Left renal cortex interstitium (tissue), 4 donors: ENCODE measurements at places on chromosomes 7 and 10.

GRCh38 chr10:123213192-123213591 lies 59.0 kb downstream of the BUB3 start:
- DNase-seq = no peak

DNA sequence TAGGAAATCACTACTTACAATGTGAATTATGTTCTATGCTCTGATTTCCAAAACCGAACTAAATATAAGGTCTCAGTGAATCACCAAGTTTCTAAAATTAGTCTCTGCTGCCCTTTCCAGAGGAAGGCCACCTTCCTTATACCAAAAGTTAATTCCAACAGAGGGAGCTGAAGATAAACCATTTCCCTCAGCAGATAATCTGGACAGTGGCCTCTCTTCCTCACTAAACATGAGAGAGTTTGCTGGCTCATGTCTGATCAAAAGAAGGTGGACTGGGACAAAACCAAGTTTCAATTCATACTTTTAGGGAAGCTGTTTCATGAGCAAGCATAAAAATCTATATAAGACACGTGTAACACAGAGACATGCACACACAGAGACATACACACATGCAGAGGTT lies 6.4 kb downstream of the FEZF1 start:
- no peak for DNase-seq

GRCh38 chr10:653991-654646 lies 35.3 kb downstream of the DIP2C start:
- no peak for DNase-seq

- DNase-seq = no peak
Measured at GRCh38 chr7:44978511-44979366, at the start of gene MYO1G. MYO1G (minus strand) TSS chr7:44979015; CDS start chr7:44978961, 54 bp downstream.

GRCh38 chr7:126215785-126216184 lies 1037.0 kb downstream of the GRM8 start:
- no peak for DNase-seq

GRCh38 chr10:127999297-128000129 lies 92.6 kb downstream of the PTPRE start:
- DNase-seq = no peak

DNA sequence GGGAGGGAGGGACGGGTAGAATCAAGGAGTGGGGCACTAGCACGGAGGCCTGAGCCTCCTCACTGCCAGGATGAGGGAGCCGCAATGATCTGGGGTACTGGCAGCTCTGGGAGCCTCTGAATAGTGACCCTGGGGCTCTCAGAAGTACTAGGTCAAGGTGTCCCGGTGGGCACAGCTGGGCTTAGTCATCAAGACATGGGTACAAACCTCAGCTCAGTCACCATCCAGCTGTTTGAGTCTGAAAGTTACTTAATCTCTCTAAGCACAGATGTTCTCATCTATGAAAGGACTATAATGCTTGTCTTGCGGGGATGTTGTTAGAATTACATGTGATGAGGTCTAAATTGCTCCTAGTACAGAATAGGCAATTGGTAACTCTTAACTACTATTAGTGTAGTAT lies 276.8 kb downstream of the KCNMA1 start:
- DNase-seq = no peak

DNA sequence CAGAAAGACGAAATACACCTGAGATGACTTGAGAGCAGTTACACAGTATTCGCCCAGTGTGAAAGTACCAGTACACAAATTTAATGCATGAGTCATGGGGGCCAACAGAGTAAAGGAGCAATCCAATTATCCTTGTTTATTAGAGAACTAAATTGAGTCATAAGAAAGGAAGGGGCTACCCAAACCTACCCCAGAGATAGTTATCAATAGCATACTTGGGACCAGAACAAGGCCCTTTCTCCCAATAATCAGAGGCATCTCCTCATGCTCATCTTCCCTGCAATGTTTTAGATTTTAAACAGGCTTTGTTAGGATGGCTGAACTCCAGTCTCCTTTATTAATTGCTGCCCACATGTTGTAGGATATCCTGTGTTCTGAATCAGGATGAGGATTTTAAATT lies 239.7 kb upstream of the LRGUK start:
- DNase-seq = no peak

DNA sequence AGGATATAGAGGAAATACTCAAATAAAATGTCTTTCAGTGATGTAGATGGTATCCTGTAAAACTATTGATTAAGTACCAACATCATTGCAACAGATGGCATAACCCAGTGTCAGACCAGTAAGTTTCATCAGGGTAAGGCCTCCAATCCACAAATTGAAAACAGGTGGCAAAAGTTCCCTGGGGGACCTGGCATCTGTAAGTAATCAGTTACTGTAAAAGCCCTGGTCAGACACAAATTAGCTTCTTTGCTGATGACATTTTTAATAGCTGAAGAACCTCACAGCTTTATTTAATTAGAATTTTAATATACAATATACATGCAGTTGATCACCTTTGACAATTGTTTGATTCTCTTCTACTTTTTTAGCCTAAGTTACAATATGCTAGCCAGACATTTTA lies 152.5 kb downstream of the PLXDC2 start:
- no peak for DNase-seq

GRCh38 chr10:97149079-97149531 lies 36.7 kb downstream of the SLIT1 start:
- DNase-seq = no peak

- DNase-seq = no peak
Measured at GRCh38 chr10:82378146-82378545, 503.2 kb downstream of the NRG3 start.

DNA sequence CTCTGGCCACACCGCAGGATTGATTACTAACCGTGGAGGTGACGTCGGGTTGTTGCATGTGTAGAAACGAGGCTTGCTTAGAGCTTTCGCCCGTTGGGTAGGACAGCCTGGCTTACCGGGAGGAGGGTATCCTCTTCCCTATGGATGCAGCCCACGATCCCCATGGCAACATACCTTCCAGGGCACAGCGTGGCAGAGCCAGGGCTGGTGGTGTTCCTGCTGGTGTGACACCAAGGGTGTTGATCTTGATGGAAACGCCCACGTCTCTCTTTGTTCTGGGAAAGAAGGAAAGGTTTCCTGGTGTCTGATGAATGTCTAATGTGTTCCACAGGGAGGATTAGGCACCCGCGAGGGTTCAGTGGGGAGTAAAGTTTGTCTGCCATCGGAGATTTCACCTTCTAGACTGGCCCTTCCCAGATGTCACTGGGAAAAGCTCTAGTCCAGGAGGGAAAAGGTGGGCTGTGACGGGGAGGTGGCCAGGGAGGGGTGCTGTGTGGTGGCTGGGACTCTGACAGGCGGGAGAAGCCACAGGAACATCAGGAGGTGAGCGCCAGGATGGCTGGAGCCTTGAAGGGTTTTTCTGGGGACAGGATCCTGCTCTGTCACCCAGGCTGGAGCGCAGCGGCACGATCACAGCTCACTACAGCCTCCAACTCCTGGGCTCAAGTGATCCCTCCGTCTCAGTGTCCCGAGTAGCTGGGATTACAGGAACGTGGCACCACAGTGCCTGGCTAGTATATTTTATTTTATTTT lies 102.1 kb downstream of the CUX1 start:
- DNase-seq = no peak

DNA sequence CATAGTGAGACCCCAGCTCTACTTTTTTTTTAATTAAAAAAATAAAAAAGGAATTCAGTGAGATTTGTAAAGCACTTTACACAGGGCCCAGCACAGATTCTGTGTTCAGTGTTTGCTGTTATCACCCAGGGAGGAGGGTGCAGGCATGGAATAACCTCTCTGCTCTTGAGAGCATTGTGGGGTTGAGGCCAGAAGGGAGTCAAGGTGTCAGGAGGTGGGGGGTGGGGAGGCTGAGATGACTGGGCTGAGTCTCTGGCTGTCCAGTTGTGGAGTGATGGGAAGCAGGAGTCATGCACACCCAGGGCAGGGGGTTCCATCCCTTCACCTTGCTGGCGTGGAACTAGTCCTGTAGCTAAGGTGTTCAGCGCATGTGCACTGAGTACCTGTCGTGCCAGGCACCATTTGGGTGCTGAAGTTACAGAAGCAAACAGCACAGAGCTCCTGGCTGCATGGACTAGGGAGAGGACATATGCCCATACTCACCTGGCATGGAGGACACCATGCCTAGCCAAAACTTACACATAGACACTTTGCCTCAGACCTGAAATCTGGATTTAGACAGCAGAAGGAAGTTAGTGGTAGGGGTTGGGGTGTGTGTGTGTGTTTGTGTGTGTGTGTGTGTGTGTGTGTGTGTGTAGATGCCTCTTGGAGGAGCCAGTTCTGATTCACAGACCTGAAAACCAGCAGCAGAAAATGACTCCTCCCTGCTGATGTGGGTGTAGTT lies 69.2 kb upstream of the LRRC4 start:
- no peak for DNase-seq

- no peak for DNase-seq
Measured at GRCh38 chr10:64959116-64959515, 1437.9 kb downstream of the REEP3 start.

GRCh38 chr10:84344526-84344925 lies 16.1 kb downstream of the CCSER2 start:
- DNase-seq = no peak

DNA sequence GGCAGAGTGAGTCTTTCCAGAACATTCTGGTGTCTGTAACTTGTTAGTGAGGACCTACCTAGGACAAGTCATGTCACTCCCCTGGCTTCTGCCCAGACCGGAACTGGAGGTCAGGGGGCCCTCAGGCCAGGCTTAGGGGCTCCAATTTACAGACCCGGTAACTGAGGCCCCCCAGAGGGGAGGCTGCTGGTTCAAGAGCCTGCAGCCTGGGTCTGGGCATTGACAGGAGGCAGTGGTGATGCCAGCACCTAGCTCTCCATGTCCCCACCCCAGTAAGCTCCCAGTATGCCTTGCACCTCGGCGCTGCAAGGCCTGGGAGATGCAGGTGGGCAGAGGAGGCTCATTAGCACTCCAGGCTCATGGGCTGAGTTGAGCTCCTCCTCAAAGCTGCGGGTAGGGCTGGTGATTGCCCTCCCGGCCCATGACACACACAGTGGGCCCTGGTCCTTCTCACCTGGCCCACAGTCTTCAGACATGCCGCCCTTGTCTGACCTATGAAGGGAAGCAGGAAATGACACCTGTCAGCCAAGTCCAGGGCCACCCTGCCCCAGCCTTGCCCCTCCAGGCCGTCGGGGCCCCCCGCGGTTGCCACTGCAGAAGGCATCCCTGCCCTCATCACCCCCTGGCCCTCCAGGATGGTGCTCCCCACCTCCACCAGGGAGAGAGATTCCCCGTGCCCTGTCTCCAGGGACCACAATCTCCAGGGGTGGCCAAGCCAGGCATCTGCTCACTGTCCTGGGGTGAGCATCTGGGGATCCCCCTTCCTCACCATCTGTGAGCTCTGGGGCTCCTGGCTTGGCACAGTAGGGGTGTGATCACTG lies 88.3 kb upstream of the TMEM248 start:
- no peak for DNase-seq

DNA sequence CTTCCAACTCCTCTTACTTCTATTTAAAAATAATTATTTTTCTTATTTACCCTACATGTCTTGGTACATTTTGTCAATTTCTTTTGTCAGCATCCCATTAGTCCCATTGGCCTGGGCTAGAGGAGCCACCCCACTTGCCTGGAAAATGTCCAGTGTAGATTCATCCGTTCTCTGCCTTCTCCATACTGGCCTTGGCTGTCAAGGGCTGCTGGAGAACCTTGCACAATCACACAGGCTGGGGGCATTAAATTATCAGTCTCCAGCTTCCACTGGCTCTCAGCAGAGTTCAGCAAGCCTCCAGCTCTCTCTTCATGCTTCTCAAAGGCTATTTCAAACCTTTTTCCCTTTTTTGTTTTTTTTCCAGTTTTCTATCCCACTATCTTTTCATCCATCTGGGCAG lies 13.8 kb upstream of the ZCCHC24 start:
- no peak for DNase-seq

DNA sequence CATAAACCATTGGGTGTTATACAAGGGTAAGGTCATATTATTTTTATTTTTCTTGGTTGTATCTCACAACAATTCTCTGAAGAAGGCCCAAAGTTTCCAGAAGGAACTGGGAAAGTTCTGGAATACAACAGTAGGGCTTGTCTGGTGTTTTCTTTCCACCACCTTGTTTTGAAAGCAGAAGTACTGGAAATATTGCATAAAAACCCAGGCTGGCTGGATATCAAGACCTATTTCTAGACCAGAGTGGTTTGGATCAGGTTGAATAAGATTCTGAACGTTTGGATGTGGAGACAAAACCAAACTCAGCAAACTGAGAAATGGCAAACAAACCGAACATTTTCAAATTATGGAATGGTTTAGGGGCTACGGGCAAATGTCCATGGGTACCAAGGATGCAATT lies 182.6 kb upstream of the FZD8 start:
- DNase-seq = no peak

GRCh38 chr10:112934193-112934592 lies 15.9 kb upstream of the TCF7L2 start:
- DNase-seq = no peak

DNA sequence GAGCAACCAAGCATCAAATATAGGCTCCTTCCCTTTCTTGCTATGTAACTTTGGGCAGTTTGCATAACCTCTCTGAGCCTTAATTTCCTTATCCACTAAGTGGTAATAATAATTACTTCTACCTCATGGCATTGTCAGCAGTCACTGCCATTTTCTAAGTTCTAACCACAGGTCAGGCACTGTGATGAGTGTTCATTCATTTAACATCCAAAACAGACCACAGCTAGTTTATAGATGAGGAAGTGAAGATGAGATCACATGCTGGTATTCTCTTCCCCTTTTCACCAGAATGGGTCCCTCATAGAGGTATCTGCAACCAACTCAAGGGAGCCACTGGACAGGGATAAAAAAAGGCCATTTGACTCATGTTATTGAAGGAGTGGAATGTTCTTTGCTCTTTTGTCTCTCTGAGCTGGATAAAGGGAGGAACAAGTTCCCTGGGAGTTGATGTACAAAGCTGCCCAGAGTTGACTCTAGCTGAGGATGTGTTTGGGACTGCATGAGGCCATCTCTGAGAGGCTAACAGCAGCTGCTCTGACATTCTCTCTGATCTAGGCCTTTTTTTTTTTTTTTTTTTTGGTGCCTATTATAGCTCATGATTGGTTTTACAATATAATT lies 65.0 kb downstream of the DNAJC12 start:
- DNase-seq = no peak

GRCh38 chr10:93485690-93486089 lies 3.6 kb upstream of the MYOF start:
- no peak for DNase-seq

DNA sequence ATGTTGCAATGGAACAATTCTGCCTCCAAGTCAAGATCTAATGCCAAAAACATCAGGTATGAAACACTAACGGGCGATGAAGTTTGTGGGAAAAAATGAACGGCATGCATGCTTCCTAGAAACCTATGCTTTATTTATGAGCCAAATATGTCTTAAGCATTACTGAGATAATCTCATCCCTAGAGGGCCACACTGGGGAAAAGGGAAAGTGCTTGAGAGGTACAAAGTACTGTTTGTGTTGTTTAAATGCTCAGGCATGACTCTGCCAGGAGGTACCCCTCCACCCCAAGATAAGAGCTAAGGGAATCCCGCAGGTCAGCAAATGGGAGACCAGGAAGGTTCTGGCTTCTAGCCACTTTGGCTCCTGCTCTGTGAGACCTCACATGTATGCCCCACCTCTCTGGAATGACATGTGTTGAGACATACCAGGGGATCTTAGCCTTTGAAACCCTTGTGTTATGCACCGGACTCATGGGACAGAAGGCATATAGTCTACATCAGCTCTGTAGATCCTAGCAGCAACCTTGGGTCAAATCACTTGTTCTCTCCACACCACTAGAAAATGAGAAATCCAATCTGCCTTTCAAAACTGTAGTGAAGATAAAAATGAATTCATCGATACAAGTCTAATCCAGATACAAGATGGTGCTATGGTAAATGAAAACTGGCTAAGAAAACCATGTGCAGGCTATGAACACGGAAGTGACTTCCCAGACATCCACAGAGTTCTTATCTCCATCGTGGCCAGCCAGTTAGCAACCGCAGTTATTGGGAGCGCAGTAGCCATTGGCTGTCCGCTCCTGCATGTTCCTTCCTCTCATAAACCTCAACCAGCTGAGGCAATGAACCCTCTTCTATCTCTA lies 61.0 kb downstream of the CREB3L2 start:
- no peak for DNase-seq
